ENCODE measurements at places on chromosomes 6 and 20.

DNA sequence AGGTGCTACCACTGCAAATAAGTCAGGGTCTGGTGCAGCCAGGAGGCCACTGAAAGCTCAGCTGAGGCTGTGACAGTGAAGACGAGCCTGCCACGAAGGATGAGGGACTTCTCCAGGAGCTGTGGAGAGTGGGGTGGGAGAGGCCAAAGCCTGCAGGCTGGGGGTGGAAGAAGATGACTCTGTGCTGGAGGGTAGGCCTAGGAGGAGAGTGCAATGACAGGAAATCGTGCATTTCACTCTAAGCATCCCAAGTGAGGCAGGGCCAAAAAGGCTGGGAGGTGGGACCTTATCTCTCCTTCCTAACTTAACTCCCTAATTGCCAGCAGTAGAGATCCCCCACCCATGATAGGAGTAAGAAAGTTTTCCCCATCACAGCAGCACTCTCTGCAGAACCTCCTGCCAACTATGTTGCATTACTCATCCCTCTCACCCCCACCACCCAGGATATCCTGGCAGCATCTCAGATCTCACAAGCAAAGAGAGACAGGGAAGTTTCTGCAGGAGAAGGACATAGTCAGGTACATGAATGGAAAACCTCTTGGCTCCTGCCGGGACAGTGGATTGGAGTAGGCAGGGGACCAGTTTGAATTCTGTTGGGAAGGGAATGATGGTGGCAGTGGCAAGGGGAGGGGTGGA is 466.2 kb downstream of the CDH26 start:
- DNase-seq: no peak

GRCh38 chr6:4584801-4585200 is 191.4 kb upstream of the CDYL start:
- no peak for DNase-seq

GRCh38 chr20:3047486-3048419 is 1.9 kb downstream of the MRPS26 start:
- DNase-seq: no peak

DNA sequence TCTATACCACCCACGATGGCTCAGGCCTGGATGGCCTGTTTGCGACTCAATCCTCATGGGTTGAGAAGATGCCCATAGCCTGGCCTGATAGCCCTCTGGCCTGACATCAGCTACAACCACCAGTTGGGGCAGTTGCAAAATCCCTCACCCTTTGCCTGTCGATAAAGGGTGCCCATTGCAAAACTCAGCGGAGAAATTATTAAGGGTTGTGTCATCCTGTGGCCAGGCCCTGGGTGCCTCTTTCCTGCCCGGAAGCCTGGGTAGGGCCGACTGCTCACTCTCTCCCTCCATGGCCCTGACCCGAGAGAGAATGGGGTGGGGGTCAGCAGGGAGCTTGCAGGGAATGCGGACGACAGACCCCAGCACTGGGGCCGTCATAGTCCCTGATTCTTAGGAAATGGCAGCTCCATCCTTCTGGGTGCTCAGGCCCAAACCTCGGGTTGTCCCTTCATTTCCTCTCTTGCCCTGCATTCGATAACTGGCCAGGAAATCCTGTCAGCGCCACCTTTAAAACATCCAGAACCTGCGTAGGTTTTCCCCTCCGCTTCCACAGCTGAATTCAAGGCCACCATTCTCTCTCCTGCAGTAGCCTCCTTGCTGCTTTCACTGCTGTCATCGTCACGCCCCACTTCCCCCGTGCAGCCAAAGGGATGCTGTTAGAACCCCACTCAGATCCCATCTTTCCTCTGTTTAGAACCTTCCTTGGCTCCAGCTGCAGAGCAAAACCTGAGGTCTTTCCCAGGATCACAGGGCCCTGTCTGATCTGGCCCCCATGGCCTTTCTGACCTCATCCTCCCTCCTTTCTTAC is 31.1 kb downstream of the CEBPB start:
- DNase-seq: no peak

- DNase-seq: no peak
These were observed 7.9 kb downstream of the CNKSR3 start for GRCh38 chr6:154502553-154502952.

- no peak for DNase-seq
These were observed 71.3 kb upstream of the SOX4 start for GRCh38 chr6:21522143-21522747.

GRCh38 chr20:63558804-63559484 is 5.0 kb downstream of the FNDC11 start:
- DNase-seq: no peak

GRCh38 chr20:44199877-44200276 is 10.7 kb downstream of the OSER1 start:
- no peak for DNase-seq

- DNase-seq: no peak
These were observed 41.0 kb downstream of the GPLD1 start for GRCh38 chr6:24448396-24448795.

DNA sequence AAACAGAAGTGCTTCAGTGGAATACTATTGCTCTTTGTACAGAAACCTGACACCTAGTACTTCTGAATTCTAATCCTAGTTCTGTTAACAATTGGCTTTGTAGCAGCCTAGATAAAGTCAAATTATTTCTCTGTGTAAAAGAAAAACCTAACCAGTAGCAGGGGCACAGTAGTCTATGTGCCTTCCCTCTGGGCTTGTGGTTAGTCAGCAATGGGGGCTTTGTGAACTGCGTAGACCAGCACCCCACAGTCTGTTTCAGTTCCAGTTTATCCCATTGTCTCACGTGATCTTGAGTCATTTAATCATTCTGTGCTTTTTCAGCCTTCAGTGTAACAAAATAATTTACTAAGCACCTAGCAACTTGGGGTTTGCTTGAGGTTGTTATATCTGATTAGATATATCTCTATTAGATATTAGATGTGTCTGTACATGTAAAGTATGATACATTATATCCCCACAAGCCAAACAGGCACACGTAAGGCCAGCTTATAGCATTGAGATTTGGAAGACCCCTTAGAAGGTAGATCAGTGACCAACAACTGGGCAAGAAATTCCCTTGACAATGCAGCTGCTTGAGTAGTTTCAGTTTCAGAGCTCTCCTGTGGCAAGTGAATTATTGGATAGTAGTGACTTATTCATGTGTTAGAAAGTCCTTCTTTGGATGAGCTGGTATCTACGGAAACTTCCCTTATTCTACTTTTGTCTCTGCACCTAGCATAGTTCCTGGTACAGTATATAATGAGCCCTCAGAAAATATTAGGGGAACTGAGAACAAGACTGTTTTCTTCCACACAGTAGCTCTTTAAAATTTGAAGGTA is 27.9 kb upstream of the CCR6 start:
- no peak for DNase-seq

DNA sequence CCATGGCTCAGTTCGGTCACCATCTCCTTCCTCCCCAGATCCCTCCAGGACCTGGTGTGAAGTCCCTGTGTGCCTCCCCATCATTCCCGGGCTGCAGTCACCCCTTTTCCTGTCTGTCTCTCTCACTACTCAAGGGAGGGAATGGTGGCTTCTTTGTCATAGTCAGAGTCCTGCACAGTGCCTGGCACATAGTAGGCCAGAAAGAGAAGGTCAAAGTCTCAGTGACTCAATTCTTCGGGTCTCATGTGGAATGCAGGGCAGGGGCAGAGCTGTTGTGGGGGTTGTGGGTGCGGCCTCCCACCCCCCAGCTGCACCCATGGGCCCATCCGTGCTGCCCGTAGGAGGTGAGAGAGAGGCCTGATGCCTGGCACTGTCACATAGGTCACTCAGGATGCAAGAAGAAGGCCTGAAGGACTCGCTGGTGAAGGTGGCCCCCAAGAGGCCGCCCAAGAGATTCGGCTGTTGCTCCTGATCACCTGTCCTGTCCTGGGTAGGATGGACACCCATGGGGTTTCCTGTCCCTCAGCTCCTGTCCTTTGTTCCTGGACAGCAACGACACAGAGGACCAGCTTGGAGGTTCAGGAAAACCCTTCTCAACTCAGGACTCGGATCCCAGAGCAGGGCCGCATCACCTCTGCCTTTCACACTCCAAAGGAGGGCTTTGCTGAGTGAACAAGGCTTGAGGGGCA is 34.1 kb downstream of the RAB44 start:
- DNase-seq: no peak

GRCh38 chr6:156881687-156882629 is 104.8 kb downstream of the ARID1B start:
- no peak for DNase-seq

DNA sequence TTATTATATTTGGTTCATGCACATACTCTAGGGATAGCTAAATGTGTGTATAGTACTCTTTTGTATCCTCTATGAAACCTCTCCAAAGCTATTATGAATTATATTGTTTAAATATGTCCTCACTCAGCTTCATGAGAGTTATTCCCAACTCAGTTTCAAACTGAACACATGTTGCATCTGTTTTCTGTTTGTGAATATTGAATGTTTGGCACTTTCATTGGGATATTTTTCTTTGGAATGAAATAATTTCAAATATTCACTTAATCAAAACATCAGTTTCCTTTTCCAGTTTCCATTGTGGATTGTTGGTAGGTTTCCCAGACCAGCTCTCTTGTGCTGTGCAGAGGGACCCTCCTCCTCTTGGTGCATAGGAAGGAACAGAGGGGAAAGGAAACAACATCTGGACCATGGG is 46.6 kb downstream of the HDAC2 start:
- no peak for DNase-seq

DNA sequence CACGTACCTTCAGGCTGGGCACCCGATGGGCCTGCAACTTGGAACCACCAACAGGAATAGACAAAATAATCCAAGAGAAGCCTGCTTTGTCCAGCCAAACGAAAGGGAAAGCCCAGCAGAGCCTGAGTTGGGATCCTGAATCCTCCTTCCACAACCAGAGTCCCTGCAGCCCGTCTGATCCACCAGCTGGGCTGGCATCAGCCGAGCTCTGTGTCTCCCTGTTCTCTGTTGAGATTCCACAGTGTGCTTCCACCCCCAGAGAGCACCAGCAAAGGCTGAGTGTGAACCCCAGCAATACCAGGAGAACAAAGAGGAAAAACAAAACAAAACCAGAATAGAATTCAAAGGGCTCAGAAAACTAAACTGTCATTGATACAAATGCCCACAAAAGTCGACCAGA is 104.2 kb upstream of the PRND start:
- no peak for DNase-seq
